ENCODE measurements at places on chromosomes 16 and 17. TPM values are rescaled to one million over a fixed set of nuclear protein-coding genes. Genes with fewer than 3 reads are reported as not detected.

DNA sequence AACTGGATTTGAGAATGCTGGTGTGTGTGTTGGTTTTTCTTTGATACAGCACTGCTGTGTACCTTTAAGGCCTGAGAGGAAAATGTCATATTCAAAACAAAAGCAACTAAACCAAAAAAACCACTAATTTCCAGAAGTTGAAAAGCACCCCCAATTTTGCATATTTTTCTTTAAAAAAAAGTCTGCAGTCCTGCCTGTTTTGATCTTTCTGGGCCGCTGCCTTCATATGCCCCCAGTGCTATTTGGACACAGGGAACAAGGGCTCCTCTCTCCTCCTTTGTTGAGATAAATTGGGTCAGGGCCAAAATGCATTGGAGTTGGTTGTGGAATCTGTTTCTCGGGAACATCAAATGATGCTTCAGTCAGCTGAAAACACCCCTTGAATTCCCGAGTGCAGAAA lies 26.9 kb downstream of the GPT2 start:
- H3K4me1 ChIP-seq: no peaks in the 10 kb centered on the region
- no peak for DNase-seq
- no peaks in the 10 kb centered on the region for H3K27me3 ChIP-seq
- no peak overlapping the region for H3K27ac ChIP-seq

DNA sequence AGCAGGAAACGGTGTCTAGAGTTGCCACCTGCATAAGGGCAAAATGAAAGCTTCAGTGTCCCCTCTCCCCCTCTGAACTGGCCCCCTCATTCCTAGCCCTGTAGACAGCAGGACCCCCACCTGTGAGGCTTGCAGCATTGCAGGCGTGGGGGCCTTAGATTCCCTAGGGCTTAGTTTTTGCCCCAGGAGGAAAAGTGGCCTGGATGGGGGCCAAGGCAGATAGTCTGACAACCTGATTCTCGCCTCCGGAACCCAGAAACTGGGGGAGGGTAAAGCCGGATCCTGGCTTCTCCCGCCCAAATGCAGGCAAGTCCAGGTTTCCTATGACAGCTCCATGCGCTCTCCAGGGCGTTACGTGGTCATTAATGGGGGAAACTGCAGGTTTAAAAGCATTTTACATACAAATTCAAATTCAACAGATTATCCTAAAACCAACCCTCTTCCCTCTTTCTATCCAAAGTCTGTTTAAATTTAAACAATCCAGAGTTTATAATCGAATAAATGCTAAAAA lies 678 bp upstream of the HOXB6 start:
- H3K27me3 ChIP-seq: no peaks in the 10 kb centered on the region
- H3K4me1 ChIP-seq: peaks cover 64% of the 10 kb centered on the region
- H3K4me3 ChIP-seq: peak overlapping the region; percentile 87
- H3K27ac ChIP-seq: peak overlapping the region; percentile 94
- DNase-seq: no peak

- no peak overlapping the region for H3K4me3 ChIP-seq
- H3K4me1 ChIP-seq: peaks cover 2% of the 10 kb centered on the region
- peaks cover 21% of the 10 kb centered on the region for H3K27me3 ChIP-seq
- DNase-seq: no peak
These were observed 48.7 kb upstream of the NLK start for GRCh38 chr17:27993723-27994310.

GRCh38 chr17:82734987-82735866 lies at the start of gene FN3K:
TSS of gene FN3K (plus strand) at chr17:82735615. CDS start at chr17:82735637, 22 bp downstream.
- peaks cover 7% of the 10 kb centered on the region for H3K4me1 ChIP-seq
- H3K27me3 ChIP-seq: no peaks in the 10 kb centered on the region

DNA sequence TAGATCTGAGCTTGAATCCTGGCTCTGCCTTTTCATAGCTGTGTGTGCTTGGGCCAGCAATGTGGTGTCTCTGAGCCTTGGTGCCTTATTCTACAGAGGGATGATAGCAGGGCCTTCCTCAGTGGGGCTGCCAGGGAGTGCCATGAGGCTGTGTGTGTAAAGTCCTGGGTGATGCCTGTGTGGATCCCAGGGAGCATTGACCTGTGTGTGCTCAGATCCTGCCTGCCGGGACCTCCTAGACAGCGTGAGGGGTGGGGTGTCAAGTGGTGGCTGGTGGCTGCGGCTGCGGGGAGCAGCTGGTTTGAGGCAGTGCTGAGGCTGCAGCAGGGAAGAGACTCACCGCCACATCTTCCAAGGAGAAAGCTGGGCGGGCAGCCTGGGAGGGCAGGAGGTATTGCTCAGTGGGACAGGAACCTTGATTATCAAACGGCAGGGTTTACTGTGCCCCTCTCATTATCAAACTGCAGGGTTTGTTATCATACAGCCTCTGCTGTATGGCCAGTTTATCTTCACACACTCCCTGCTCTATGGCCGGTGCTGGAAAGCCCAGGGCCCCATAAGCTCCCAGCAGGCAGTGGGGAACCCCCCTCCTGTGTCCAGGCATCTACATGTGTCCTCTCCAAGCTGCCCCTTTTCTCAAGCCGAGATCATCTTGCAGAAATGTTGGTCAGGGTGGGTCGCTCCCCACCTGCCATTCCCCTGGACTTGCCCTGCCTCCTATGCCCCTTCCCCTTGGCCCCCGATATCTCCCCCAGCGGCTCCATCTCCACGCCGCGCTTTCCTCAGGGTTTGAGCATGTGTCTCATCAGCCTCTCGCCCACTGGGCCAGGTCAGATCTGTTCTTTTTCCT lies 3.1 kb upstream of the ADCY7 start:
- no peak overlapping the region for H3K27ac ChIP-seq
- no peaks in the 10 kb centered on the region for H3K36me3 ChIP-seq
- DNase-seq: no peak
- peaks cover 34% of the 10 kb centered on the region for H3K4me1 ChIP-seq
- no peak overlapping the region for H3K4me3 ChIP-seq
- no peaks in the 10 kb centered on the region for H3K27me3 ChIP-seq

DNA sequence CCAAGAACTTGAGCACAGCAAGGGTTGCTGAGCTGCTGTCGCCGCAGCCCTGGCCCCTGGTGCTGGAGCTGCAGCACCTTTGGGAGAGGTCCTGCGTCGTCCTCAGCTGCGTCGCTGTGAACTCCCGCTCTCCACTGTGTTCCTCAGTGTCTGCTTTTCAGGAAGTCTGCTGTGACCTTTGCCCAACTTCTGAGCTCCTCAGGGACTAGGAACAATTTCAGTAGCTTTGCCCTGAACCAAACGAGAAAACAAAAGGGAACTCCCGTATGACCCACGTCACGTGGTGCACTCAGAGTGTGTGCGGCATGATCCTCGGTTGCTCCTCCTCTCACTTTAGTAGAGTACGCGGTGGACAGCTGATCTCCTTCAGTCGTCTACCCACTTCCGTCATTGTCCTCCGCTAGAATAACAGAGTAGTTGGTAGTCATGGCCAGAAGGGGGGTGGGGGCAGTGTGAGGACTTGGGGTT lies 44.2 kb downstream of the WDR45B start:
- H3K27ac ChIP-seq: no peak overlapping the region
- no peak for DNase-seq
- H3K36me3 ChIP-seq: peaks cover 48% of the 10 kb centered on the region
- H3K4me1 ChIP-seq: no peaks in the 10 kb centered on the region
- H3K4me3 ChIP-seq: no peak overlapping the region

GRCh38 chr17:32283745-32284201 lies 18.1 kb downstream of the RHBDL3 start:
- H3K4me3 ChIP-seq: no peak overlapping the region
- no peak for DNase-seq
- H3K27ac ChIP-seq: no peak overlapping the region

DNA sequence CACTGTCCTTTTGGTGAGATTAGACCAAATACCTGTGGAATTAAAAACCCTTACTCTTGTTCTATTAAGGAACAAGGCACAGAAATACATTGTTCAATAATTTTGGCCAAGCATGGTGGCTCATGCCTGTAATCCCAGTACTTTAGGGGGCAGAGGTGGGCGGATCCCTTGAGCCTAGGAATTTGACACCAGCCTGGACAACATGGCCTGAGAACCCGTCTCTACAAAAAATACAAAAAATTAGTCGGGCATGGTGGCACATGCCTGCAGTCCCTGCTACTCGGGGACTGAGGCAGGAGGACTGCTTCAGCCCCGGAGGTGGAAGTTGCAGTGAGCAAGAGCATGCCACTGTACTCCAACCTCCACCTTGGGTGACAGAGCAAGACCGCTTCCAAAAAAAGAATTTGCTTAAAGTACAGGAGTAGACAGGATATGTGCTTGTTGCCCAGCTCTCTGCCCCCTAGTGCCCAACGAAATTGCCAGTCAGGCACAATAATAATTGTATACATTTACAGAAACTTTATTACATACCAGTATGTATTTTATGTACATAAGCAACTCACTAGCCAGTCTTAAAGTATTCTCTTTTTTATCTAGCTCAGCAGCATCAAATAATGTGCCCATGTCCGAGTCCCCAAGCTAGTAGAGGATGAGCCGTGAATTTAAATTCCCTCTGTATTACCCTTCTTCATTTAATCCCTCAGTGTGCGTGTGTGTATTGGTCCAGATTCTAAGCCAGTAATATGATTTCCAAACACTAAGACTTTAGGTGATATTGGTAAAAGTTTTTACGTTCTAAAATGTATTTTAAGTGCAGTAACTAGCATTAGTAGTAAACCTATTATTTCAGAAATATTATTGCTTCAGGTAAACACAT lies 1.4 kb downstream of the THUMPD1 start:
- DNase-seq: no peak
- H3K27me3 ChIP-seq: no peaks in the 10 kb centered on the region
- H3K4me3 ChIP-seq: peak overlapping the region; percentile 94
- H3K36me3 ChIP-seq: peaks cover 33% of the 10 kb centered on the region
- 0 out of 2 replicates have a peak overlapping the region, but pooled peaks have one; percentile 16 for H3K27ac ChIP-seq
- H3K4me1 ChIP-seq: peaks cover 15% of the 10 kb centered on the region

GRCh38 chr16:10253409-10253808 lies 71.2 kb upstream of the GRIN2A start:
- H3K36me3 ChIP-seq: no peaks in the 10 kb centered on the region
- H3K4me1 ChIP-seq: peaks cover 16% of the 10 kb centered on the region
- no peak overlapping the region for H3K4me3 ChIP-seq
- no peaks in the 10 kb centered on the region for H3K27me3 ChIP-seq
- DNase-seq: no peak
- H3K27ac ChIP-seq: no peak overlapping the region

- no peak within 1 kb of the TSS for H3K4me3 ChIP-seq
- H3K36me3 ChIP-seq: no peaks in the 10 kb centered on the region
- H3K27me3 ChIP-seq: no peaks in the 10 kb centered on the region
- no peak for DNase-seq
- peaks cover 36% of the 10 kb centered on the region for H3K4me1 ChIP-seq
These were observed at the start of gene DPEP1 for GRCh38 chr16:89613231-89613953. TSS of gene DPEP1 (plus strand) at chr16:89613642. CDS start at chr16:89630411, 16,769 bp downstream.

DNA sequence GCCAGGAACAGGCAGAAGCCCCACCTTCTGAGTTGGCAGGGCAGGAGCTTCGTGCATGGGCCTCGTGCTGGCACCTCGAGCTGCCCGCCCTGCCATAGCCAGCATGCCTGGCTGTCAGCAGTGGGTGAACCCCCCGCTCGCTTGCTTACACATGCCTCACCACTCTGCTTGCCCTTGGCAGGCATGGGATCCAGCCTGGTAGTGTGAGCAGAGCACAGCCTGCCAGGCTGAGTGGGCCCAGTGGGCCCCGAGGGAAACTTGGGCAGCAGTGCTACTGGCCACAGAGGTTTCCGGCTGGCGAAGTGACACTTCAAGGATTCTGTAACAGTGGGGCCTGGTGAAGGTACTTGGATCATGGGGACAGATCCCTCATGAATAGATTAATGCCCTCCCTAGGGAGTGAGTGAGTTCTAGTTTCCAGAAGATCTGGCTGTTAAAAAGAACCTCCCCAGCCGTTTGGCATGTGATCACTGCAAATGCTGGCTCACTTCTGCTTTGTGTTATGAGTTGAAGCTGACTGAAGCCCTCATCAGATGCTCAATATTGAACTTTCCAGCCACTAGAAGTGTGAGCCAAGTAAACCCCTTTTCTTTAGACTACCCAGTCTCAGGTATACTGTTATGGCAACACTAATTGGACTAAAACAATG lies 114.7 kb downstream of the BCAS3 start:
- no peaks in the 10 kb centered on the region for H3K27me3 ChIP-seq
- H3K36me3 ChIP-seq: no peaks in the 10 kb centered on the region
- DNase-seq: no peak
- H3K27ac ChIP-seq: no peak overlapping the region
- H3K4me3 ChIP-seq: no peak overlapping the region

GRCh38 chr16:23466162-23466885 lies 13.3 kb upstream of the COG7 start:
- DNase-seq: no peak
- no peaks in the 10 kb centered on the region for H3K27me3 ChIP-seq
- no peak overlapping the region for H3K27ac ChIP-seq
- H3K4me3 ChIP-seq: no peak overlapping the region
- H3K4me1 ChIP-seq: peaks cover 18% of the 10 kb centered on the region

- H3K27me3 ChIP-seq: no peaks in the 10 kb centered on the region
- no peaks in the 10 kb centered on the region for H3K4me1 ChIP-seq
- DNase-seq: no peak
- H3K4me3 ChIP-seq: no peak overlapping the region
These were observed 75.1 kb downstream of the TOX3 start for GRCh38 chr16:52471650-52472370.

- H3K36me3 ChIP-seq: no peaks in the 10 kb centered on the region
- peaks cover 25% of the 10 kb centered on the region for H3K4me1 ChIP-seq
- no peak overlapping the region for H3K4me3 ChIP-seq
- peak; percentile 89 for DNase-seq
- H3K27ac ChIP-seq: peak overlapping the region; percentile 51
These were observed 24.8 kb downstream of the RAD51D start for GRCh38 chr17:35094902-35095301.

- DNase-seq: no peak
- no peak overlapping the region for H3K27ac ChIP-seq
- peaks cover 20% of the 10 kb centered on the region for H3K4me1 ChIP-seq
- no peaks in the 10 kb centered on the region for H3K36me3 ChIP-seq
These were observed 8.2 kb downstream of the STX1B start for GRCh38 chr16:31002250-31002700.

DNA sequence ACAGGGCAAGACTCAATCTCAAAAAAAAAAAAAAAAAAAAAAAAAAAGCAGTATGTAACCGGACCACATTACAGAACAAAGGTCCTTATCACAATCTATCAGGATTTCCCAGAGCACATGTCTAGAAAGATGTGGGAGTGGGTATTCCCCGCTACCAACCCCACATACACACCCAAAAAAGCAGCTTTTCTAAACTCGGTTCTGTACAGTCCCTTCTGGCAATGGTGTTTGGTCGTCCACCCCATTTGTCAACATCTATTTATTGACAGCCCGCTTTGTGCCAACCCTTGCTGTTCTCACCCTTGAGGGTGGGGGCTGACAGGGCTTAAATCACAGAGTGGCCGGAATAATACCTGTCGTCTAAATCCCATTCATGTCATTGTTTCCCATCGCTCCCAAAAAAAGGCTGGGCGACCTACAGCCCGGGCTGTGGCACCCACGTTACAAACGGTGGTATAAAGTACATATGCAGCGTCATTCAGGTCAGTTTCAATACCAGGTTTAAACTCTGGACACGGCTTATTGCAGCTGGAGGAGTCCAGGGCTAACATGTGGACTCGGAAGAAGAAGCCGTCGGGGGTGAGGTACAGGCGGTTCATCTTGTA lies 3.6 kb downstream of the C17orf58 start:
- peak overlapping the region; percentile 99 for H3K27ac ChIP-seq
- no peaks in the 10 kb centered on the region for H3K27me3 ChIP-seq
- peaks cover 9% of the 10 kb centered on the region for H3K4me1 ChIP-seq
- no peak for DNase-seq

GRCh38 chr17:12947047-12947446 lies 70.8 kb downstream of the ELAC2 start:
- no peaks in the 10 kb centered on the region for H3K4me1 ChIP-seq
- no peak for DNase-seq
- no peaks in the 10 kb centered on the region for H3K27me3 ChIP-seq
- no peak overlapping the region for H3K27ac ChIP-seq

UNKL gene
- 24.9 TPM for total RNA-seq

SMG1 gene
- total RNA-seq: 72.7 TPM

ARL5C gene
- total RNA-seq: not detected

MYLK3 gene
- total RNA-seq: 0.22 TPM

RNF157 gene
- 0.86 TPM for total RNA-seq

OR1E1 gene
- total RNA-seq: not detected

Measured in HCT116 (cell line).